NCI-H748 treated with DMSO at 0.1 percent for 48 hours (cell line): ENCODE measurements at places on chromosomes 5 and 9.

GRCh38 chr5:73337586-73338255, 110.9 kb downstream of the FOXD1 start:
- no peak for DNase-seq

GRCh38 chr5:115940080-115940810, 22.0 kb upstream of the LVRN start:
- no peak for DNase-seq

DNA sequence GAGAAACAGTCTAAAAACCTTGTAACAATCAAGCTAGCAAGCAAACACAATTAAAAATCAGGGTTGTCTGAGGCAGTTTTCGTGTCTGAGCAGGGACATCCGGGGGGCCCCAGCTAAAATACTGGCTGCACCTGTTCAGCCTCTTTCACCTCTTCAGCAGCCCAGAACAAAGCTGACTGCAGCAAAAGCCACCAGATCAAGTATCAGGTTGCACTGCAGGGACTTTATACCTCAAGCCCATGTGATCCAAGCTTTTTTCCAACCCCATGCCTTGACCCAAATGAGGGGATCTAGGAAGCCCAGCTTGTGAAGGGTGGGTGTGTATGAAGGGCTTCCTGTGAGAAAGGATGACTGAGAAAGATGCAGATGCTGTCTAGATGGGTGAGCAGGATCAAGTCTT, 133.4 kb downstream of the SEMA6A start:
- peak; percentile 67 for DNase-seq

GRCh38 chr9:131190191-131190590, 64.8 kb downstream of the NUP214 start:
- no peak for DNase-seq

GRCh38 chr5:122615146-122615545, 159.7 kb upstream of the SNX2 start:
- no peak for DNase-seq
